Activated CD4-positive, alpha-beta T cell treated with anti-CD3 and anti-CD28 coated beads, Interleukin-2, amount 50 U/mL, for 24 hours (primary cell): ENCODE measurements at places on chromosomes 11 and 22.

GRCh38 chr22:24437091-24437490 is 9.7 kb downstream of the ADORA2A start:
- DNase-seq: no peak

DNA sequence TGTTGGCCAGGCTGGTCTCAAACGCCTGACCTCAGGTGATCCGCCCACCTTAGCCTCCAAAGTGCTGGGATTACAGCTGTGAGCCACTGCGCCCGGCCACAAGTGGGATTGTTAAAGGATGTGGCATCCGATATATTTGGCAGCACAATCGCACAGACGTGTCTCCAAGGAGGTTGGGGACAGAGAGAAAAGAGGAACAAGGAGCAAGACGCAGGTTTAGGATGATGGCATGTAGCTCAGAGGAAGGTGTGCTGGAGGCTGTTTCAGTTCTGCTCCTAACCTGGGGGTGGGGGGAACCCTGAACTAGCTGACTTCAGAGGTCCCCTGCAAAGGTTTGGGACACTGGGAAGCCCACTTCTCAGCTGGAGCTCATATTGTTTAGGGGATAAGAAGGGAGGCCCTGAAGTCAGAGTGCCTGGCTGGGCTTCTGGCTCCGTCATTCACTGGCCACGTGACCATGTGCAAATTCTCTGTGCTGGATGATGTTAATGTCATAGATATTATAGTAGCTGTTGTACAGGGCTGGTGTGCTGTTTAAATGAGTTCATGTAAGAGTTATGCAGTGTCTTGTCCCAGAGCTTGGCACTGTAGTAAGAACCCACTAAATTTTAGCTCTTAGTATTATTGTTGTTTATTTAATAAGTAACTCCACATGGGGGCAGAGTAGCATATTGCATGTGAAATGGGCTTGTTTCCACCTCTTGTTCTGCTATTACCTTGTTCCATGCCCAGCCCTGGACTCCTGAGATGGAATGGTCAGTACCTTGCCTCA is 129.7 kb downstream of the ST3GAL4 start:
- no peak for DNase-seq

- no peak for DNase-seq
Measured at GRCh38 chr11:70790671-70791300, 392.5 kb downstream of the CTTN start.

GRCh38 chr11:134916421-134917213 is 504.6 kb upstream of the B3GAT1 start:
- no peak for DNase-seq

DNA sequence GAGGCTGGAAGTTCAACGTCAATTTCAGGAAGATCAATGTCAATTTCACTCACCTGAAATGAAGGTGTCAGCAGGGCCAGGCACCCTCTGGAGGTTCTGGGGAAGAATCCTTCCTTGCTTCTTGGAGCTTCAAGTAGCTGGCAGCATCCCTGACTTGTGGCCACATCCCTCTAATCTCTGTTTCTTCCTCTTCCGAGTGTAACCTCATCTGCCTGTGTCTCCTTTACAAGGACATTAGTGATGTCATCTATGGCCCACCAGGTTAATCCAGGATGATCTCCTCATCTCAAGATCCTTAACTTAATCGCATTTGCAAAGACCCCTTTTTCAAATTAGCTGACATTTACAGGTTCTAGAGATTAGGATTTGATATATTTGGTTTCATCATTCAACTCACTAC is 240.8 kb upstream of the MTNR1B start:
- DNase-seq: no peak

GRCh38 chr22:26616650-26617049 is 1.2 kb downstream of the CRYBB1 start:
- no peak for DNase-seq

DNA sequence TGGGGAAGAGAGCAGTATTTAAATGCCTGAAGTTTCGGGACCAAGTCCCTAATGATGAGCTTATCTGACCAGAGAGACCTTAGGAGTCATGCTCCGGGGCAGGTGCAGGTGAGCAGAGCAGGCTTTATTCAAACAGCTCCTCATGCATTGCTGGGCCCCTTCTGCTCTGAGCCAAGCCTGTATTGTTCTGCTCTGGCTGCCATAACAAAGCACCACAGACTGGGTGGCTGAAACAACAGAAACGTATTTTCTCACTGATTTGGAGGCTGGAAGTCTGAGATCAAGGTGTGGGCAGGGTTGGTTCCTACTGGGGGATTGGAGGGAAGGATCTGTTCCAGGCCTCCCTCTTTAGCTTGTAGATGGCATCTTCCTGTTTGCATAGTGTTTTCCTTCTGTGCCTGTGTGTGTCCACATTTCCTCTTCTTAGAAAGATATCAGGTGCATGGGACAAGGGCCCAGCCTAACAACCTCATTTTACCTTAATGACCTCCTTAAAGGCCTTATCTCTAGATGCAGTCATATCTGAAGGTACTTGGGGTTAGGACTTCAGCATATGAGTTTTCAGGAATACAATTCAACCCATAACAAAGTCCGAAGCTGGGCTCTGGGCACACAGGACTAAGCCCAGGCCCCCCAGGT is 97.1 kb upstream of the PARVA start:
- no peak for DNase-seq
